ENCODE measurements at places on chromosomes 3 and 15.

DNA sequence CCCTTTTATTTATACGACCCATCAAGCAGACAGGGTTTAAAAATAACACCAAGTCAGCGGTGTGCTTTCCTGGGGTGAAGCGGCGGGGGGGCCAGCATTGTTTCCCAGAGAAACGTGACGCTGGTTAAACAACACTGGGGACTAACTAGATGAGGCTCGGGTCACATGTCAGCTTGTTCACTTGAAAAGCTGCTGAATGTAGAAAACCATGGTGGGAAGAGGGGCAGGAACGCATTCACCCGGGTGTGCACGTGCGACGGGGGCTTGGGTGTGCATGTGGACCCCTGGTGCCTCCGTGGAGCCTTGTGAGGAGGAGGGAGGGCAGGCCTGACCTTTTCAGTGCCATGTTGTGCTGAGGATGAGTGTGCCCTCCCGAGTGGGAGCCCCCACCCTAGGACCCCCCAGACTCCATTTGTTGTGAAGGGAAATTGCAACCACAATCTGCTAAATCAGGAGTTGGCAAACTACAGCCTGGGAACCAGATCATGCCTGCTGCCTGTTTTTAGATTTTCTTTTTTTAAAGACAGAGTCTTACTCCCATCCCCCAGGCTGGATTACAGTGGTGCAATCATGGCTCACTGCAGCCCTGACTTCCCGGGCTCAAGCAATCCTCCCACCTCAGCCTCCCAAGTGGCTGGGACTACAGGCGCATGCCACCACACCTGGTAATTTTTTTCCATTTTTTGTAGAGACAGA lies 70.4 kb upstream of the CMTM7 start:
- DNase-seq, result no peak

DNA sequence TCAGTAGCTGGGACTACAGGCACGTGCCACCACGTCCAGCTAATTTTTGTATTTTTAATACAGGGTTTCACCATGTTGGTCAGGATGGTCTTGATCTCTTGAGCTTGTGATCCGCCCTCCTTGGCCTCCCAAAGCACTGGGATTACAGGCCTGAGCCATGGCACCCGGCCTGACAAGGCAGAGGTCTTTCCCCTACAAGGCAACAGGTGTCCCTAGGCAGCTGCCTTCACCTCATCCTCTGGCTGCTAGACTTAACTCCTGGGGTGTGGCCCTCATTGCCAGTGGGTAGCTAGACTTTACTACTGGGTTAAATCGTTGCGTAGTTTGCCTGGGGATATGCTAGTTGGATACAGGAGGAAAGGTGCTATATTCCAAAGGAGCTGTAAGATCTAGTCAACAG lies 81.4 kb downstream of the CHRD start:
- no peak for DNase-seq

DNA sequence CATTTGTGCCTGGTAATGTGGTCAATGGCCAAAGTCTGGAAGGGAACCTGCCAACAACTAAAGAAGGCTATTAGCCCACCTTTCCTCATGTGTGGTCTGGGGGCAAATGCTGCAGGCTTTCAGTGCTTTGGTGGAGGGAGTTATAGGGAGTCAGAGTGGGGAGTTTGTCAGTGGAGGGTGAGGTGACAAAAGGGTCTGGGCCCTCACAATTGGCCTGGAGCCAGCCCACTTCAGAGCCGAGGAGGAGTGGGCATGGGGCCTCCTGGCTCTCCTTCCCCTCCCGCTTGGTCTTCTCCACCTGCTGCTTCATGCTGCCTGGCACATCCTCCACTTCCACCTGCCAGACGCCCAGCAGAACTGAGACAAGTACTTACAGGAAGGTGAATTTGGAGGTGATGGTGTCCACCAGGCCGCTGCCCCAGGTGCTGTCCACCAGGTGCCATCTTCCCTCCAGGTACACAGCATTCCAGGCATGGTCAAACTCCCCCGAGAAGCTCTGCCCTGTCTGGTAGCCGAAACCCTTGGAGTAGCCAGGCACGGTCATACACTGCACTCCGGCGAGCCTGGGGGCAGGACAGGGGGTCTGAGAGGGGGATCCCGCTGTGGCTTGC lies 40.9 kb downstream of the KY start:
- no peak for DNase-seq

DNA sequence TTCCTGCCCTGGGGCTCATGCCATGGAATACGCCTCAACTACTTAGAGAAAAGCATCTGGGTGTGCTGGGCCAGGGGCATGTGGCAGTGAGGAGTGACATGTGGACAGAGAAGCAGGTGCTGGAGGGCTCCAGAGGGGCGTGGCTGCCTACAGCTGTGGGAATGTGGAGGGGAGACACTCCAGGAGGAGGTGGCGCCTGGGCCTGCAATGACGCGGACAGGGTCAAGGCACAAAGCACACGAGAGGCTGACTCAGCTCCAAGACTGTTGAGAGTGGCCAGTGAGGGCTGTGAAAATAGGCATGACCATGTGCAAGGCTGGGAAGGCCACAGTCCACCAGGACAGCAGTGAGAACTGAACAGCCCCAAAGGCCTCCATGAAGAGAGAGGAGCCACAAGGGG lies 48.5 kb downstream of the PTH1R start:
- DNase-seq, result no peak

DNA sequence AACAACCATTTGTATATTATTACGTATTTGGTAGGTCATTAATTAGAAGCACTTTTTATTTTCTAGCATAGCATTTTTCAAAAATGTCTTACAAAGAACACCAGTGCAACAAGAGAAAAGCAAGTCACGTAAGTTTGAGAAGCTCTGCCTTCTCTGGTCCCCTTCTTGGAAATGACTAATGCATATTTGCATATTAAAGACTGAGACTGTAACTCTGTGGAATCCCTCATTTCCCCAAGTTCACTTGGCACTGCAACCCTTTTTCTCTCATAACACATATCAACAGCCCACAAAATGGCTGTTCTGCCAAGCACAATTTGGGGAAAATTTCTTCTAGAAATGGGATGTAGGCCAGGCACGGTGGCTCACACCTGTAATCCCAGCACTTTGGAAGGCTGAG lies 176.3 kb downstream of the ERC2 start:
- DNase-seq, result no peak

DNA sequence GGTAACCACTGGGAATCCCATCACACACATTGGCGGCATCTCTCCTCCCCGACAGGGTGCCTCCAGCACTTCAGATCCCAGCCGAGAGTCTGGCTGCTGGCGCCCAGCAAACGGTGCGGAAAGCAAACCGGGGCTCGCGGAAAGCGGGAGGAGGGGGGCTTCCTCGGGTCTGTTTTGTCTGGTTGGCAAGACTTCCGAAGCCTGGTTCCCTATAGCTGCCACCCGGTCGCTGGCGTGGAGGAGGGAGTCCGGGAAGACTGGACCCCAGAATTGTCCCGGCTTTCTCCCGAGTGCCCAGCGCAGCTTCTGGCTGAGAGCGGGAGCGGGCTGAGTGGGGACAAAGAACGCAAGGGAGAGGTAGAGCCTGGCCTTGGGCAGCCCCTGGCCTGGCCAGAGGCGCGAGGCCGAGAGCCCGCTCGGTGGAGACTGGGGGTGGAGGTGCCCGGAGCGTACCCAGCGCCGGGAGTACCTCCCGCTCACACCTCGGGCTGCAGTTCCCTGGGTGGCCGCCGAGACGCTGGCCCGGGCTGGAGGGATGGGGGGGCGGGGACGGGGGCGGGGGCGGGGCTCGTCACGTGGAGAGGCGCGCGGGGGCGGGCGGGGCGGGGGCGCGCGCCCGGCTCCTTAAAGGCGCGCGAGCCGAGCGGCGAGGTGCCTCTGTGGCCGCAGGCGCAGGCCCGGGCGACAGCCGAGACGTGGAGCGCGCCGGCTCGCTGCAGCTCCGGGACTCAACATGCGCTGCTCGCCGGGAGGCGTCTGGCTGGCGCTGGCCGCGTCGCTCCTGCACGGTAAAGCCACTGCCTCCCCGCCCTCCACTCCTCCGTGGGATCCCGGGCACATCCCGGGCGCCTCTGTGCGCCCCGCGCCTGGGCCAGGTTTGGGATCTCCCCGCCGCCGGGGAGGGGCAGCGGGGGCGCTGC lies at the start of gene CHRNA7:
Gene CHRNA7 (plus strand): TSS at position 654 of the 920 bp plus-strand sequence. CDS start 80 bp downstream, at position 734.
- DNase-seq, result no peak

DNA sequence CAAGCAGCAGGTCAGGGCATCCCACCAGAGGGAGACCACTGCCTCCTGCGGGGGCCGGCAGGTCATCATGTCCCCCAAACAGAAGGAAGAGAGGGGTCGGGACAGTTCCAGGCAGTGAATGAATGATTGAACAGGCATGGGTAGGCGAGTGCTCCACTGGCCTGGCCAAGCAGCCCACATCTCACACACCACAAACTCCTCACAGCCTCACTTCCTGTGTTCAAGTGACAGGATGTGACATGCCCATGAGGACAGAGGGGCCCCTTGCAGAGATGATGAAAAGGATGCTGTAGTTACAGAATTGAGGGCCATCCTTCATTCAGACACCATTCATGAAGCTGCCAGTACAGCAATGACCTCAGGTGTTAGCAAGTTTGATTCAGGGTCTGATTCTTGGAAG lies 3.7 kb downstream of the IQSEC1 start:
- DNase-seq, result no peak

DNA sequence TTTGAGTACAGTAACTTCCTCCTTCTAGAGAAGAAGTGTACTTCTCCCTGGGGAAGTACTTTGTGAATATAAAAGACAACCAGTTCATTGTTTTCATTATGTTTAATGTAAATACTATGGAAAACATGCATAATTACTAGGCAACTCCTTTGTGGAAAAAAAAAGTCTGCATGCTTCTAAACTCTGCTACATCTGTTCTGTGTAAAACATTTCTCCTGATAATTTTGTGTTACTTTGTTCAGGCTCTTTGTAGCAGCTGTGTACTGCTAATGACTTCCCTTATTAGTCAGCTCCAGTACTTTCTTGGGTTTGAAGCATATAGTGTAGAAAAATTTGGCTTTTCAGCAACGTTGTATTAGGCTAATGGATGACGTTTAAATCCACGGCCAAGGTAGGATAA lies 111.6 kb downstream of the FEZF2 start:
- no peak for DNase-seq

DNA sequence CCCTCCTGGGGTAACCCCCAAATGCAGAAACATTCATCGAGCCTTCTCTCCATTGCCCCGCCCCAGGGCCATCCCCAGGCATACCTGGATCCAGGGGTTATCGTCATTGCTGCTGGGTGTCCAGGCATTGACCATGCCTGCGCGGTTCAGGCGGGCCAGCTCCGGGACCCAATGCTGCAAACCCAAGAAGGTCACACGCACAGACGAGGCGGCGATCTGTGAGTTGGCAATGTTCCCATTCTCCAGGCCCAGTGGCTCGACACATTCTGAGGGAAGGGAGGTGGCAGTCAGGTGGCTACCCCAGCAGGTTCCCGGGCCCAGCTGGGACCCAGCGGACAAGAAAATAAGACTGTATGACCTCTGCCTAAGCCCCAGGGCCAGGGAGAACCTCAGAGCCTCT lies 6.1 kb downstream of the MFGE8 start:
- no peak for DNase-seq

DNA sequence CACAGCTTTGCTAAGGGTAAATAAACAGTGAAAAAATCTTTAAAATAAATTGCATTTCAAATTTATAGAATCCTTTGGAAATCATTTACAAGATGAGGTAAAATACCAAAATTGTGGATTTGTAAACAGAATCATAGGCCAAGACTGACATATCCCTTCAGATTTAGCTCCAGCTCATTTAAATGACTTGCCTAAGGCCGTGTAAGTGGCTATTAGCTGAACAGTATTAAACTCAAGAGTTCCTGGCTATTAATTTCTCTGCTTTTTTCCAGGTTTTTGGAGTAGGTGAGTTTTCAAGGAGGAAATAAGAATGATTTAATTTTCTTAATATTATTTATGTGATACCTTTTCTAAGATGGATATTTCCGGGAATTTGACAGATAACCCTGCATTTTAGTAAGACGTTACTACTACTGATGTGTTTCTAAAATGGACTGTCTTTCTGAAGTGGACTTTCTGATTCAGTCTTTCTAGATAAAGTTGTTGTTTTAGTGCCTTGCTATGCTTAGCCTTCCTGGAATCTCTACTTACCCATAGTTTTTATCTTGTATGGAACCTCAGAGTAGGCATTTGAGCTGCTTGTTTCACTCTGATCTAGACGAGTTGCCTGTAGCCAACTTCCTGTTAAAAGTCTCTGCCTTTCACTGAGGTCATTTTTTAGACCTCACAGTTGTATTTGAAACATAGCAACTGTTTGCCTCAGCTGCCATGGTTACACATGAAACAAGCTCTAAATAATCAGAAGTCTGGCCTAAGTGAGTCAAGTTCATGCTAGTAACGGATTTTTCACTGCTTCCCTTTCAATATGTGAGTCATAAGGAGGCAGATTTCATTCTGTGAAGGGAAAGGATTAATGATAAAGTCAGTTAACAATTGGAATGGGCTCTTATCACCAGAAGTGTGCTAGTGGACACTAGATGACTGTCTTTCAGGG lies 127.0 kb downstream of the KLHL25 start:
- peak; percentile 99 for DNase-seq

DNA sequence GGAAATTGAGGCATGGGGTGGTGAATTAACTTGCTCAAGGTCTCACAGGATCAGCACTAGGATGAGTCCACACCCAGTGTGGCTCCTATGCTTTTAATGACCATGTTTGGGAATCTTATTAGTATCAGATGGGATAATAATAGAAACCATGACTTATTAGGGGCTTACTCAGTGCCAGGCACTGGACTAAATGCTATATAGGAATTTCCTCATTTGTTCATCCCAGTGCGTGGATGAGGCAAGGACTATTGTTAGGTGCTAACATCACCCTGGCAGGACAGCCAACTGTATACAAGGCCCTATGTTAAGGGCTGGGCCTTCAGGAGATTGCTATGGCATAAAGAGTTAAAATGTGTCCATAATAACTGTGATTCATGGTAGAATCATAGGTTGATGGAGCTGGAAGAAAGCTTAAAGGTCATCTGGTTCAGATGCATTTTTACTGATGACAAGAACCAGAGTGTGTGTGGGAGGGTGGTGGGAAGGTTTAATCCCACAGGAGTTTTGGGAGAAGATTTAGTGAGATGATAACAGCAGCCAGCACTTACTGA lies 4.7 kb upstream of the FEM1B start:
- no peak for DNase-seq

GRCh38 chr3:77456431-77456830 lies 416.5 kb downstream of the ROBO2 start:
- DNase-seq, result no peak

DNA sequence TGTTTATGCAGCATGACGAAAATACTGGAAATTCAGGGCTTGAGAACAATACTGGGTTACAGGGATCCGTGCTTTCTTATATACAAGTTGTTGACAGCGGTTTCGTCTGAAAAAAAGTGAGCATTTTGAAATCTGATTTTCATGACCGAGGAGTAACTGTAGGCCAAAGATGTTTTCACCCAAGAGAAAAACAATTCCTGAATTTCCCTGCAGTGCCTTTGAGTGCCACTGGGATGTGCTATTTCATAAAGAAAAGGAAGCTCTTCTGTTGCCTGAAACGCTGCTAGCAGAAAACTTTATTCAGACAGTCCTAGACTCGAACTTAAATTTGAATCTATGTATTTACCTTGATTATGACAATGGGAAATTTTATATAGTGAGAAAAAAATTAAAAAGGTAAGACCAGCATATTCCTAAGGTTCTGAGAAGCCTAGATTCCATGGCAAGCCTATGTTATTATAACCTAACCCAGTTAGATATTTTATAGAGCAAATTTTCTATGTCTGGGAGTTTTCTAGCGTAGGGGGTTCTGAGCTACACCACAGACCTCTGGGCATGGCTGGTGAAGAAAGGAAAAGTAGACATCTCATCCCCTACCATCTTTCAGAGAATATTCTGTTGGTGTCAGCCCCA lies 30.2 kb downstream of the KCNAB1 start:
- peak; percentile 54 for DNase-seq

- DNase-seq, result no peak
Observed at GRCh38 chr3:48473617-48473952, 27.0 kb downstream of the ATRIP start.
